ENCODE measurements at places on chromosomes 6 and 20.
A peak's percentile ranks its signal among the peaks of the same experiment; 100 is the strongest.

- no peak for DNase-seq
Measured at GRCh38 chr20:34525342-34525708, 9.1 kb downstream of the DYNLRB1 start.

DNA sequence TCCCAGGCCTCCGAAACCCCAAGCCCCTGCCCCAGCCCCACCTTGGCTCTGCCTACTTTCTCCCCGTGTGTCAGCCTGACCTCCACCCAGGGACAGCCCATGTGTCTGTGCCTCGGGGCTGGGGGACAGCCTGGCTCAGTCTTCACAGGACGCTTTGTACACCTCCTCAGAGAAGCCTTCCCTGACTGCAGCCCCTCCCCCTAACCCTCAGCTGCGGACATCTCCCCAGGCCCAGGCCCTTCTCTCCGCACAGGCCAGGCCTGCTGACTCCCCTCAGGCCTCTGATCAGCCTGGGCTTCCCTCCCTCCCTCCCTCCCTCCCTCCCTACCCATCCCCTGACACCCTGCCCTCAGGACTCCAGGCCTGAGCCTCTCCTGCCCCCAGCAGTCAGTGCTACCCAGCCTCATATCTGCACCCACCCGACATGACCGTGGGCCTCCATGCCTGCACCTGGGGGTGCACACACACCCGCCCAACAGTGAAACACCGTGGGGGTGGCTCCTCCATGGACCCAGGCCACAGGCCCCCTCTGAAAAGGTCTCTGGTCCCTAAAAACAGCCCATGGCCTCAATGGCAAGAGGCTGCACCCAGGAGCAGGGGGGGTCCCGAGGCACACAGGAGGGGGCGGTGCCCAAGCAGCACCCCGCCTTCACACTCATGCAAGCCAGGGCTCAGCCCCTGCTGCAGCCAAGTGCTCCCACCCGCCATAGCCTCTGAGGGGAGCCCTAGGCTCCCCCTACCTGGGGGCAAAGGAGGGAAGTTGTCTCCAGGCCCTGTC lies 12.9 kb downstream of the LAMA5 start:
- no peak for DNase-seq

DNA sequence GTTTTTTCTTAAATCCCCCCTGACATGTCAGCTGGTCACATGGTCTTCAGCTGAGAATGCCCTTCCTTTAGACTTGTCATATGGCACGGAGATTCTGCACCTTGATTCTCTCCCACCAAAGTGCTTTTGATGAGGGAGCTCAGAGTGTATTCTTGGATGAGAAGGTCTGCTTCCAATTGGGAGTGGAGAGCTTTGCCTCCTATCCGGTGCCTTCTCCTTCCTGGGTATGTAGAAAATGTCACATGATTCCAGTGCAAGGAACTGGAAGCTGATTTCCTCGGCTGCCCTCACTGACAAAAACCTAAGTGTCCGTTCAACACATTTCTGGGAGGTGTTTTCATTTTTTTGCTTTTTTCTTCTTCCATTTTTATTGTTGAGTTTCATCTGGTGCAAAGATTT lies 197.2 kb downstream of the TFAP2C start:
- DNase-seq, result no peak

DNA sequence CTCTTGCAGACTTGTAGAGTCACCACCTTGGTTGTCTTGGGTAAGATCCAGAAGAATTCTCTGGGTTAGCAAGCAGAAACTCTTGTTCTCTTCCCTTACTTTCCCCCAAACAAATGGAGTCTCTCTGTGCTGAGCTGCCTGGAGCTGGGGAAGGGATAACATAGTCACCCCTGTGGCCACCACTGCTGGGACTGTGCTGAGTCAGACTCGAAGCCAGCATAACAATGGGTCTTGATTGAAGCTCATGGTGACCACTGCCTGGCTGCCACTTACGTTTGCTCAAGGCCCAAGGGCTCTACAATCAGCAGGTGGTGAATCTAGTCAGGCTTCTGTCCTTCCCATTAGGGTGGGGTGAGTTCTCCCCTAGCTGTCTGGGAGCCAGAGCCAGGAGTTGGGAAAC lies 15.4 kb upstream of the ERVFRD-1 start:
- no peak for DNase-seq

GRCh38 chr6:151147118-151147832 lies 92.5 kb upstream of the AKAP12 start:
- DNase-seq, result no peak

- peak; percentile 73 for DNase-seq
Measured at GRCh38 chr20:63064310-63064709, 57.5 kb upstream of the BHLHE23 start.

- peak; percentile 69 for DNase-seq
Measured at GRCh38 chr20:5191829-5192569, 65.2 kb downstream of the CDS2 start.

GRCh38 chr6:169207482-169207881 lies 46.2 kb downstream of the THBS2 start:
- DNase-seq, result no peak

DNA sequence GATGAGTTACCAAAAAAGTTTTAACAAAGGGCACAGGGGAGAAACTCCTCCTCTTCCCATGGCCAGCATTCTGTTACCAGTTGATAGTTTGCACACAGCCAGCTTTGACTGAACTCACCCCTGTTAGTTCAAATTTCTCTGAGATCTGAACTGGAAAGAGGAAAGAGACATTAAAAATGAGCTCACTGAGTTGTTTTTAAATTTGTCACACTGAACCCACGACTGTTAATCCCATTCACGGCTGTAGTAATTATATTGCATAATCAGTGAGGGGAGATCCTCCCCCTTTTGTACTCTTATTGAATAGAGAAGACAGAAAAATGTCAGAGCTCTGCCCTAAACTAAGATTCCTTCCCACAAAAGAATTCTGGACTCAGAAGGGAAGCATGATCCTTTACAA lies 17.5 kb upstream of the DSP start:
- DNase-seq, result no peak
